Activated CD4-positive, alpha-beta T cell treated with anti-CD3 and anti-CD28 coated beads for 24 hours (primary cell): ENCODE measurements at places on chromosomes 5 and 9.

- peak; percentile 89 for DNase-seq
Observed at GRCh38 chr9:136799854-136800657, 3.9 kb downstream of the CCDC183 start.

GRCh38 chr9:8613346-8613825, 813.8 kb upstream of the DMAC1 start:
- no peak for DNase-seq

GRCh38 chr5:85182344-85182743, 797.7 kb upstream of the EDIL3 start:
- no peak for DNase-seq

- no peak for DNase-seq
Observed at GRCh38 chr9:100317706-100318105, 35.0 kb downstream of the TEX10 start.

DNA sequence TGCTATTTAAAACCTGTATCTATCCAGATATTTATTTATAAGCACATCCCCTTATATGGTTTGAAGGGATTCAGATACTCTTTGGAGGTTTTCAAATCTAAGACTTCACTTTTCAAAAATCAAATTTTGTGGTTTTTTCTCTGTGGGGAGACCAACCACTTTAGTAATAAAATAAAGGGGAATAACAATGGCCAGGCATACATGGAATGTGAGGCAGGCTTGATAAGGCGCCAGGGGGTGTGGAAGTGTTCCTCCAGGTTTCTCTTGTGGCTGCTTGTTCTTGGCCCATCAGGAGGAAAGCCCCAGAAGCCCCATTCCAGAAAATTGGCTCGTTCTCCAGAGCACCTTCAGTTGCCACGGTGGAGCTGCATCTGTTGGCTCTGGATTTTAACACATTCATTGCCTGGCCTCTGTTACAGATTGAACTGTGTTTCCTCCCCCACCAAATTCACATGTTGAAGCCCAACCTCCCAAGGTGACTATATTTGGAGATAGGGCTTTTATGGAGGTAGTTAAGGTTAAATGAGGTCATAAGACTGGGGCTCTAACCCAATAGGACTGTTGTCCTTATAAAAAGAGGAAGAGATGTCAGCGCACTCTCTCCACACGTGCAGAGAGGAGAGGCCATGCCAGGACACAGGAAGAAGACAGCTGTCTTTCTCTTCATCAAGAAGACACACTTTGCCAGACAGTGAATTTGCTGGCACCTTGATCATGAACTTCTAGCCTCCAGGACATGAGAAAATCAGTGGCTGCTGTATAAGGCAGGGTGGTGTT, 195.9 kb downstream of the TMEM38B start:
- DNase-seq, result no peak

DNA sequence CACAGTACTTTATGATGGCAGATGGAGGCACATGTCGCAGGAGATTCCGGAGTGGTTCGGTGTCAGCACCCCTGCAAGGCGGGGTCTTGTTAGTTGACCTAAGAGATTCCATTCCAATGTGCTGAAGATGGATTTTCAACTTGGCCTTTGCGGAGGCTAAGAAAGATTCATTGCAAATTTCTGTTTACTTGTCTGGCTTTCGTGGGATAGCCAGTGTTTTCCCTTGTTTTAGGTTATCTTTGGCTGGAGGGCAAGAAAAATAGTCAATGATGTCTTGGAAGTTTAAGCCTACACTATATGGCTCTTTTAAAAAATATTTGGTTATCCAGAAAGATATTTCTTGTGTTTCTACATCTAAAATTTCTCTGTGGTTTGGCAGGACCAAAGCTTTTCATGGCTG, 123.6 kb upstream of the PTCH1 start:
- no peak for DNase-seq

- DNase-seq, result no peak
Observed at GRCh38 chr9:37283730-37284325, 138.7 kb upstream of the GRHPR start.

- no peak for DNase-seq
Observed at GRCh38 chr5:128844354-128844923, 120.8 kb upstream of the SLC27A6 start.

DNA sequence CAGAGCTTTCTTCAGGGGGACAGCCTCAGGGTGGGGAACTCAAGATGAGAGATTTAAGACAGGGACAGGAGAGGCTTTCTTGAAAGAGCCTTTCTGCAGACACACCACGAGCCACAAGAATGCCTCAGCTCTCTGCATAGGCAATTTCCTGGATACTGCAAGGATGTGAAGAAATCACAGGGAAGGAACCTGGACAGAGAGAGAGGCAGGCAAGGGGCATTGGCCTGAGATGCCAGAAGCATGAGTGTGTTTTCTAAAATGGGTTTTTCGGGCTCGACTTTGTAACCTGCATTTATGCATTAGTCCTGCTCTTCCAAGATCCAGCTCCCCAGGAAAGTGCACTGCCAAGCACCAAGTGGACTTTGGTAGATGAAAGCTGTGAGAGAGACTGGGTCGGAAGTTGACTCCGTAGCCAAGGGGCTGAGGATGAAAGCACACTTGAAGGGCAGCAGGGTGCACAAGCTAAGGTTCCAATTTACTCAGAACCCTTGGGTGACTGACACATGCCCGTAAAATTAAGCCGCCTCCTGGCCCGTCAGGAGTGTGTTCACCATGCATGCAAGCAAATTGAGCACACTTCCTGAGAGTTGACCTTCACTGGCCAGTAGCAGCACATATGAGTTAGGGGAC, 90.9 kb downstream of the CFAP90 start:
- no peak for DNase-seq

DNA sequence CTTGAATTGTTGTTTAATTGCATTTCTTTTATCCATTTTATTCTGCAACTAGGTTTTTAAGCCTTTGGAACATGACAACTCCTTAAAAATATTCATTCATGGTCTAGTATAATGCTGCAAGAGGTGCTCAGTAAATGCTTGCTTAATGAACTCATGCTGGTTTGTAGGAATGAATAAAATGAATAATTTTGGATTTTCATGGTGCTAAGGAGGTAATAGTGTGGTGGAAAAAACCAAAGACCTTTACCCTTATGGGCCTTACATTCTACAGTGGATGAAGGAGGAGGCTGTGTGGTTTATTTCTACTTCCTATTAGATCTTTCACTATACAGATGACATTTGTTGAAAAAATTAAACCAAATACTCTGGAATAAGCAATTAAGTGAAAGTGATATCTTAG, 43.4 kb downstream of the LRRTM2 start:
- DNase-seq, result no peak

- no peak for DNase-seq
Observed at GRCh38 chr5:96843140-96843539, 33.2 kb upstream of the ERAP2 start.

GRCh38 chr9:6944093-6944551, 186.3 kb downstream of the KDM4C start:
- DNase-seq, result no peak

DNA sequence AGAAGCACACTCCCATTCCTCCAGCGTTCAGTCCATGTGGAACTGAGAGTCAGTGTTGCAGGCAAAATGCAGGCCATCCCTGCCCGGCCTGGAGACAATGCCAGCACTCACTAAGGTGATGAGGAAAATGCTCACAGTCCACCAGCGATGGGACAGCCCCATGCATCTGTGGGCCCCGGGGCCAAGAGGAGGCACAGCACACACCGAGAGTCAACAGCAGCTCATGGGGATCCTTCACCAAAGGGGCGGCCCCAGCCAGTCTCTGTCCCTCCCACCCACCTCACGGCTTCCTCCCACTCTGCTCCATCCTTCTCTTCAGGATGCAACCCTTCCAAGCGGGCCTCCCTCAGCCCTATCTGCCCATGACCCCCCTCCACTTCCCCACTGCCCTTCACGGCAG, 6.2 kb downstream of the SEMA4D start:
- no peak for DNase-seq

DNA sequence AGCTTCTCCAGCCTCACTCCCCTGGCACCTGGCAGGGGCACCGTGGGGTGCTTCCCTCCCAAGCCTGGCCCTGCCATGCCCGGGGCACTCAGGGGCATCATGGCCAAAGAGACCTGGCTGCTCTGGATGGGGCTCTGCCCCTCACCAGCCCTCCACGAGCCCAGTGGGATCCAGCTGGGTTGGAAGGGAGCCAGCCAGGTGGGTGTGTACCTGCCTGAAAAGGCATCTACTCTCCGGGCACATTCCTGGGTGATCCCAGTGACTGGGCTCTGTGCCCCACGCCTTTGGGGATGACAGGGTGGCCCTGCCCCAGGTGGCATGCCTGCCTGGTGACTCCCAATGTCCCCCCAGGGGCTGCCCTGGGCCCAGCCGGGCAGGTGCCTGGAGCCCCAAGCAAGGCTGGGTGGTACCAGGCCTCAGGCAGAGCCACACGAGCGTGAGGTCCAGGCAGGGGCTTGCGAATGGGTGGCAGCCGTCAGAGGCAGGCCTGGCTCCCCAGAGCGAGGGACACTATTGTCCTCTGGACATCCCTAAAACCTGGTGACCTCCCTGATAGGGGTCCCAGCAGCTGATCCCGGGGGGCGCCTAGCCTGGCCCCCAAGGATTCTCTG, 777 bp downstream of the GPSM1 start:
- no peak for DNase-seq

DNA sequence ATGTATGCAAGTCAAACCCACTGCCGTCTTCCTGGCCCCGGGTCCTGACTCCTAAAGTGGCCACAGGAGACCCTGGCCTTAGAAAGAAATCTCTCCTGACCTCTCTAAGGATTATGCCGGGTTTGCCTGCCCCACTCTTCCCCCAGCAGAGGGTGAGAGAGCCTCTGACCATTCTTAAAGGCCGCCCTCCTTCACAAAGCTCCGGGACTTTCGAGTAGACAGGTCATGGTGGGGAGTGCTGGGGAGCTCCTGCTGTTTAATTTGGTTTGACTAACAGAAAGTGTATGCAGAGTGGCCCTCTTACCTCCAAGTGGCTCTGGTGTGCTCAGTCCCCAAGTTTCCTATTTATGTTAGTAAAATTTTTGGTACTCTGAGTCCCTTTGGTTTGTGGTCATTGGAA, 111.8 kb downstream of the LRRC70 start:
- no peak for DNase-seq

GRCh38 chr5:3310541-3311261, 284.9 kb upstream of the IRX1 start:
- no peak for DNase-seq
